M059J (cell line): ENCODE measurements at places on chromosomes 1 and 21. TPM values are rescaled to one million over a fixed set of nuclear protein-coding genes. Genes with fewer than 3 reads are reported as not detected.

HJV gene
- total RNA-seq, result not detected in 2 replicates

SPRR5 gene
- not detected in 2 replicates for total RNA-seq

NOS1AP gene
- 0.76 and 0.79 TPM in 2 replicates for total RNA-seq

FAM229A gene
- total RNA-seq, result 0.42 and 1.2 TPM in 2 replicates

CADM3 gene
- 0.47 and 0.54 TPM in 2 replicates for total RNA-seq

SEC16B gene
- total RNA-seq, result 0.79 and 1.2 TPM in 2 replicates

GRCh38 chr1:205287767-205288559, 33.6 kb downstream of the NUAK2 start:
- DNase-seq, result peak; percentile 65

- DNase-seq, result no peak
Measured at GRCh38 chr21:32868631-32869454, 97.3 kb upstream of the PAXBP1 start.

- peak; percentile 79 for DNase-seq
Measured at GRCh38 chr1:55362558-55362957, 147.4 kb upstream of the USP24 start.

DNA sequence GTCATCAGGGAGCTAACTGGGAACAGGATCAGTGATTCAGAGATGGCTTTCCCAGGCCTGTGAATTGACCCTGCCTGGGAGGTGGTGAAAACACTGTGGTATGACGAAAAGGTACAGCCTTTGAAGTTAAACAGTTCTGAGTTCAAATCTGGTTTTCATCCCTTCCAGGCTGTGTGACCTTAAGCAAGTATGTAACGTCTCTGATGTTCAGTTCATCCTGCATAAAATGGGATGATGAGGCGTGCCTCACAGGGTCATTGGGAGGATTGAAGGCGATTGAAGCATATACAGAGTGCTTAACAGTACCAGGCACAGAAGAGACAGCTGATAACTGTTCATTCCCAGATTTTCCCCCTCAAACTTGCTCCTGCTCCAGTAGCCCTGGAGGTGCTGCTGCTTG, 11.0 kb downstream of the KCNC4 start:
- no peak for DNase-seq

- no peak for DNase-seq
Measured at GRCh38 chr1:23566304-23566703, 7.0 kb upstream of the ID3 start.

DNA sequence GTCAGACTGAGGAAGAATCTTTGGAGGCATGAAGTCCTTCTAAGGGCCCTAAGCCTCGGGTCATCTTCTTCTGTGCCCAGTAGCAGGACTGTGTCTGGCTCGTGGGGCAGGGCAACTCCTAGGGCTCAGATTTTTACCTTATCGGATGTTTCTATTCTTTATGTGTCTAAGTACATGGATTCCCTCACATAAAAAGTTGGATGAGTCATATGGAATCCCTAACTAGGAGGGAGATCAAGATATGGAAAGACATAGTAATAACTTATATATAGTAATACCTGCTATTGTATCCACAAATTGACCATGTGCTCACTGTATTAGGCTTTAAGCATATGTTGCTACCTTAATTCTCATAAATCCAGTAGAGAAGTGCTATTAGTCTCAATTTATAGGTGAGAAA, 364.5 kb upstream of the CAMK1G start:
- no peak for DNase-seq

- peak; percentile 46 for DNase-seq
Measured at GRCh38 chr1:33902486-33903209, 38.8 kb downstream of the HMGB4 start.

DNA sequence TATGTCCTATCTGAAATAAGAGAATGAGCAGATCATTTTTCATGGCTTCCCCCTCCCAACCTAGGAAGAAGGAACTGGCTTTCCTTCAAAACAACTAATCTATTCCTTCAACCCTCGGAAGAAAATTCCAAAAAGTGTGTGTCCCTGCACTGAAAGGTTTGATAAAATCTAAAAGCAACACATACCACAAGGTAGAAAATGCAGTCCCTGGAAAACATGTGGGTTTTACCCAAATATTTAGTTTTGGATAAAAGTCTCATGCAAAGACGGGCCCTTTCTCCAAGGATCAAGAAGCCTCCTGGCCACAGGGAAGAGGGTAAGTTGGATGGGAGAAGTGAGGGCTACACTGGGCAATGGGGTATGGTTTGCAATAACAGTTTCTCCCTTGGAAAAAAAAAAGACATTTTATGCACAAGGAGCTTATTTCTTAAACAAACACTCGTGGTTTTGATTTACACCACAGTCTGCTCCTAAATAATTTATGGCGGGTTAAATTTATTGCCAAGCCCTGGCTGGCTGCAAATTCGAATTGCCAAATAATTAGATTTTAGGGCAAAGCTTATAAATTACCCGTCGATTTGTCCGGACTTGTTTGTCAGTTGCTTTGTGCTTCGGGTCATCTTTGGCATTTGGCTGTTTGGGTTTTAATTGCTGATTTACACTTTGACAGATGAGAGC, 28.9 kb downstream of the ERI3 start:
- peak; percentile 73 for DNase-seq

- peak; percentile 71 for DNase-seq
Measured at GRCh38 chr1:21313203-21313885, 23.1 kb upstream of the ECE1 start.

GRCh38 chr1:39898648-39899603, 2.8 kb downstream of the MYCL start:
- DNase-seq, result peak; percentile 39

- no peak for DNase-seq
Measured at GRCh38 chr1:218517459-218517858, 172.3 kb downstream of the TGFB2 start.

- peak; percentile 83 for DNase-seq
Measured at GRCh38 chr1:19260211-19261138, 8.9 kb downstream of the MRTO4 start.

DNA sequence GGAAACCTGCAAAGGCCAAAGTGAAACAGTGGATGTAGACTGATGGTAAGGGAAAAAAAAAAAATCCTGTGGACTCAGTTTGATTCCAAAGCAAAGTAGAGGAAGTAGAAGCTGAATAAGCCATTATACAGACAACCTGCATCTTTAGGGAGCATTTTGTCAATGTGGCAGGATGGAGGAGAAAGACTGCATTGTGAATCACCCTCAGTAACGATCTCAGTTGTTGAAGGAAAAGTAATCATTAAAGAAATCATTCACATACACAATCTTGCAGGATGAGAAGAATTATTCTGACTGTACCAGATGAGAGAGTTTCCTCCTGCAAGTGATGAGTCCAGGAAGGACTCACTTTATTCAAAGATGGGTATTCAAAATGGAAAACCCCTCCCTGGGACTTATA, 45.1 kb upstream of the TRIM67 start:
- no peak for DNase-seq

DNA sequence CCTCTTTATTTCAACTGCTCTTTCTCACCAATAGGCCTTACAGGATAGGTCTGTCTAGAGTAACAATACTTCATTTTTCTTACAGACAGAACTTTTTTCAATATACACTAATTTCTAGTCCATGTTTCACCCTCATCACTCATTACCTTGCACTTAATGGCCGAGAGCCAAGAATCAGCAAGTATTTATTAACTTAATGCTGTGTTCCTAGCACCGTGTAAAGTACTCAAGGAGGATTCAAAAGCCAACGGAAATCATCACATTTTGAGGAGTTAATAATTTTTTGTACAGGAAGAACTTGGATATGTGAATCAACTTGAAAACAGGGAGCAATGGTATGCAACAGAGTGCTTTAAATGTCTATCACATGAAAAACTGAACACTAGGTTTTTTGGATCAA, 102.0 kb downstream of the PTPN14 start:
- no peak for DNase-seq
